ENCODE measurements at places on chromosomes 16 and 17. TPM values are rescaled to one million over a fixed set of nuclear protein-coding genes. Genes with fewer than 3 reads are reported as not detected.
A peak's percentile ranks its signal among the peaks of the same experiment; 100 is the strongest.

DNA sequence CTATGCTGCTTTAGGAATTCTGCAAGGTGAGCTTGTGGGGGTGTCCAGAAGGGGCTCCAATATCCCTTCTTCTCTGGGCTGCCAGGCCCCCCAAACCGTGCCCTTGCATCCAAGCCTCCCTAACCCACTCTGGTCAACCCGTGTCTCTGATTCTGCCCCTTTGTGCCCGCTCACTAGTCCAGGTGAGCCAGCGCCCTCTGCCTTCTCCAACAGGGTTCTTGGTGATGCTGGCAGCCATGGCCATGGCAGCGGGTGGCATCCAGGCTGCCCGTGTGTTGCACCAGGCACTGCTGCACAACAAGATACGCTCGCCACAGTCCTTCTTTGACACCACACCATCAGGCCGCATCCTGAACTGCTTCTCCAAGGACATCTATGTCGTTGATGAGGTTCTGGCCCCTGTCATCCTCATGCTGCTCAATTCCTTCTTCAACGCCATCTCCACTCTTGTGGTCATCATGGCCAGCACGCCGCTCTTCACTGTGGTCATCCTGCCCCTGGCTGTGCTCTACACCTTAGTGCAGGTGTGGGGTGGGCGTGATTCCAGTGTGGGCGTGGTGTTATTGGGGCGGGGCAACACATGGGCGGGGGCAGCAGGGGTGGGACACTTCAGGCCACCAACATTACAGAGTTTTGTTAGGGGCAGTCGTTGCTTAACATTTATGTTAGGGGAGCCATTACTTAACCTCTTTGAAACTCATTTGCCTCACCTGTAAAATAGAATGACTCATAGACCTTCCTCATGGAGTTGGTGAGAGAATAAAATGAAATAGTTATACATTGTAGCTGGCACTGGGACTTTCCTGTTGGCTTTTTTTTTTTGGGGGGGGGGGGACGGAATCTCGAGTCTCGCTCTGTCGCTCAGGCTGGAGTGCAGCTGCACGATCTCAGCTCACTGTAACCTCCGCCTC lies 31.4 kb downstream of the ANKRD40 start:
- no peak for DNase-seq

GRCh38 chr17:53797501-53797900 lies 25.2 kb upstream of the KIF2B start:
- no peak for DNase-seq

DNA sequence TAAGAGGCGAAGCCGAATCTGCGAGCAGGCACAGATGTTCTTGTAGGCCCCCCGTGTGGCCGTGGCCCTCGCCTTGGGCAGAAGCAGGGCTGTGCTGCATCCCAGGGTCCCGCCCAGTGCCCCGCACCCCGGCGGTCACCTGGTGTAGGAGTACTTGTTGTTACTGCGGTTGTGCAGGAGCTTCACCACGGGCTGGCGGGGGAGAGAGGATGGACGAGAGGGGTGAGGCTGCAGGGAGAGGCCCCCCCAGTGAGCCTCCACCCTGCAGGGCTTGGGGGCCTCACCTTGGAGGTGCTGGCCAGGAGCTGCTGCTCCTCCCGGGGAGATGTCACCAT lies 11.4 kb downstream of the ASPHD1 start:
- no peak for DNase-seq

SMIM36 gene
- total RNA-seq, result not detected

GRCh38 chr17:74441537-74441936 lies 9.6 kb downstream of the GPRC5C start:
- no peak for DNase-seq

DNA sequence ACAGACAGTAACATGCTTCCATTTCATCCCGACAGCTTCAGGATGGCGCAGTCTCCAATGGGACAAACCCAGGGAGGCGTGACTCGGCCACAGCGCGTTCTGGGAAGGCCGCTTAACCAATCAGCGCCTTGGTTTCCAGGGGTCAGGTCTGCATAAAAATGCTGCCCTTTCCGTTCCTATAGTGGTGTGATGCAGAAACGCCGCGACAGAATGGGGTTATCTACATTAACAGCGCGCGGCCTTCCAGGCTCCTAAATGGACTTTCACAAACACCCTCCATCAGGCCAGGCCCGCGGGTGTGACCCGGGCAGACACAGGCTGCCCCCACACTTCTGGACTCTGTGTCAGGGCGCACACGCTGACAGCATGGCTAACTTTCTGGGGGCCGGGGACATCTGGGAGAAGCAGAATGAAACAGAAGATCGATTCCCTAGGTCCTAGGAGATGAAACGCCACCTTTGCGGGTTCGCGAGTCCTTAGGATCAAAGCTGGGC lies 792 bp downstream of the TMEM231 start:
- DNase-seq, result peak; percentile 89

DNA sequence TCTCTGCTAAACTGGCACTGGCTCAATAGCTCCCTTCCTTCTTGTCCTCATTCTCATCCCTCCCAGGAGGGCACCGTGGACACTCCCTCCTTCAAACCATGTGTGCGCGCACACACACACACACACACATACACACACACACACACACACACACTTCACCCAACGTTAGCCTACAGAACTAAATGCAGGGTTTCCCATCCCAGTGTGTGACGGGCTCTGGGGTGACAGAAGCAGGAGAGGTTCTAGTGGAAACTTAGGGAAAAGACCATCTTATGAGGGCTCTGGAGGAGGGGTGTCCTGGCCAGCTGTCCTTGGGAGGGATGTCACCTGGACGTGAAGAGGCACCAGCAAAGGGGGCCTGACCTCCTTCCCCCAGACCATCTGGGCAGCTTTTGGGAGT lies 19.7 kb downstream of the OSBPL7 start:
- no peak for DNase-seq

TBKBP1 gene
- 15.1 TPM for total RNA-seq

DNA sequence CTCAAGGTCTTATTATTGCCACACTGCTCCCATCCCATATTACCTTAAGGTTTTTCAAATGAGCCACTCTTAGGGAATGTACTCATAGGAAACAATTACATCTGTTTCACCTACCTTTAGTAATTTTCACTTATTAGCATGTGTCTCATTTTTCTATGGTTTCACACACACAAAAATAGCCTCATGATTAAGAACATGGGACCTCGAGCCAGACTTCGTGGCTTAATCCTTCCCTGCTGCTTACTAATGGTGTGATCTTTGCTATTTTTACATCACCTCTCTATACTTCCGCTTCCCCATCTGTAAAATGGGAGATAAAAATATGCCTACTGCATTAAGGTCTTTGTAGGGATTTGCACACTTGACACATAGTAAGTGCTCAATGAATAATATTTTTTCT lies 38.5 kb downstream of the OTOA start:
- DNase-seq, result no peak

PRPF8 gene
- 329 TPM for total RNA-seq

CLEC18A gene
- total RNA-seq, result 1.4 TPM

KRT9 gene
- total RNA-seq, result not detected

RDM1 gene
- total RNA-seq, result 4.8 TPM

- DNase-seq, result no peak
Observed at GRCh38 chr16:1108299-1109252, 12.5 kb upstream of the C1QTNF8 start.

MYH13 gene
- total RNA-seq, result not detected

DNA sequence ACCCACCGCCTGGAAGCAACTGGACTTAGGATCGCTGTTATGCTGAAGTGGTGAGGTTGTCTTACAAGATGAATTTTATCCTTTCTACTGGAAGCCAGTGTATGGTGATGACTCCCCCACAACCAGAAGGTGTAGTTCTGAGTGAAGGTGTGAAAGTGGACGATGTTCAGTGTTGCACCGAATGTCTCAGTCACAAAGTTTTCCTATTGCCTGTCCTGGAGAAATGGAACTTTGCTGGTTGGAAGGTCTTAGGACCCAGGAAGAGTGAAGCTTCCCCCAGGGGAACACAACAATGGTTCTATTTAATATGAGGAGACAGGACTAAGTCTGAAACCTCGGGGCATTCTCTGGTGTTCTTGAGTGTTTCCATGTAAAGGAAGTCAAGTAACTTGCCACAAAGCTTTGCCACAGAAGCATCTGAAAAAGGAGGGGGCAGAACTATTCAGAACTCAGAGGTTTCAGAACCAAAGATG lies 44.2 kb downstream of the USP22 start:
- DNase-seq, result no peak

SLC47A1 gene
- 2.2 TPM for total RNA-seq

CCDC200 gene
- not detected for total RNA-seq

GRCh38 chr16:4572715-4573114 lies 16.6 kb downstream of the C16orf96 start:
- DNase-seq, result no peak

SRL gene
- total RNA-seq, result 0.08 TPM

ARL2BP gene
- 13.6 TPM for total RNA-seq

RUNDC3A gene
- total RNA-seq, result 6.1 TPM

GRCh38 chr17:44400226-44400847 lies 10.9 kb upstream of the ITGA2B start:
- peak; percentile 43 for DNase-seq

SMTNL2 gene
- 4.5 TPM for total RNA-seq

GRCh38 chr17:71063127-71063526 lies 893.8 kb downstream of the KCNJ2 start:
- no peak for DNase-seq

DNA sequence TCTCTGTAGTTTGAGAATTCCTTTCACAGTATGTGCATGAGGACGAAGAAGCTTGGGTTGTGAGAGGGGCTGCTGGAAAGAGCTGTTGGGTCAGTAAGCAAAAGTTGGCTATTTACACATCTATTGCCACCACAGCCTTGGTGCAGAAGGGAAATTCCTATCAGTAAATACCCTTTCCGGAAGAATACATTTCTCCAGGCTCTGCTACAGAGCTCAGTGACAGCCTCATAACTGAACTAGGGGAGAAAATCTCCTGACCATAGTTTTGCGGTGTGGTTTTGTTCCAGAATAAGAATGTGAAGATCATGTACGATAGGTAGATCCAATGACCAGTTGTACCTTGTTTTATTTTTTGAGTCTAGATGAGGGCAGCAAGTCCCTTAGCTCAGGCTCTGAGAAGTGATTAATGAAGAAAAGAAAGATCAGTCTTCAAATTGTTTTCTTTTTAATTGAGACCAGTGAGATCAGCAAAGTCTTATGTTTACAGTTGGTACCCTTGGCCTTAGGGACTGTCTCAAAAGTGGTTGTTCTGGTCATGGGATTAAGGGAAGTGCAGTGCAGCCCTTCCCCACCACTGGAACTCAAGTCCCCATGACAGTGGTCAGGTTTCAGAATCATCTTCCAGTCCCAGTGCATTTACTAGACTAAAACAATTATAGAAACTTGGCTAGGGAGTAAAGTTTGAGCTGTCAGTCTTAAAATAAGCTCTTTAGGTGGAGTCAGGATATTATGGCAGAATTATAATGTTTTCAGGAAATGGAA lies 123.5 kb downstream of the PHKB start:
- DNase-seq, result no peak

- no peak for DNase-seq
Observed at GRCh38 chr17:27466743-27467375, 10.6 kb downstream of the KSR1 start.

KIF19 gene
- total RNA-seq, result 0.36 TPM

GGT6 gene
- not detected for total RNA-seq

C17orf67 gene
- total RNA-seq, result 1.9 TPM

GRCh38 chr17:36722903-36723263 lies 121.5 kb downstream of the MRM1 start:
- no peak for DNase-seq

- no peak for DNase-seq
Observed at GRCh38 chr17:27417596-27418365, 38.5 kb upstream of the KSR1 start.

CFAP97D1 gene
- total RNA-seq, result 0.07 TPM
